ENCODE measurements at places on chromosomes 12 and 14.
A peak's percentile ranks its signal among the peaks of the same experiment; 100 is the strongest.

DNA sequence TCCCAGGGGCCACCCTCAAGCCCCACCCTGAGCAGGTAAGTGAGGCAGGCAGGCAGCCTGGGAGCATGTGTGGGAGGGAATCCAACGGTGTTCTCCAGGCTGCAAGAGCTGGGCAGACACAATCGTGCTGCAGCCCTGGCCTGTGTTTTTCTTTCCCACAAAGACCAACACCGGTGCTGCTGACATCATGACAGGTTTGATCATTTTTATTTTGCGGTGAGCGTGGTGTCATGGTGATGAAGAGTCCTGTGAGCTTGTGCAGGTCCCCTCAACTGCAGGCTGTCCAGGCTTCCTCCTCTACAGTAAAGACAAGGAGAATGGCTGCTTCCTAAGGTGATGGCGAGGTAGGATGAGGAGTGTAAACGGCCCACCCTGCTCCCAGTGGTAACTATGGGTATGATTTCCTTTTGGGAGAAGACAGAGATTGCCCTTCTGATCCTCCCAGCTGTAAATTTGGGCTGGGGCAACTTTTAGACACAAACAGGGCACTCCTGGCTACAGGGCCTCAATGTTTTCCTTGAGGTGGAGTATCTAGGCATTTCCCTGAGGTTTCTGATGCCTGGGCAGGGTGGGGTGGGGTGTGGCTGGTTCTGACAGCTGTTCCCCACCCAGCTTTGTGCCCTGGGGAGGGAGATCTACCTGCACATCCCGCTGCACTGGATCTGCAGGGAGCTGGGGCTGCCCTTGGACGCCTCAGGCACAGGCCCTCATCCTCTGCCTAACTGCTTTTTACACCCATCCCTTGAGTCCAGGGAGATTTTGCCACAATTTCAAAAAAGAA is 109.1 kb downstream of the VCPKMT start:
- no peak for DNase-seq

- no peak for DNase-seq
These were observed 116.2 kb downstream of the DIP2B start for GRCh38 chr12:50620978-50621360.

- peak; percentile 48 for DNase-seq
These were observed 2.1 kb downstream of the PLXNC1 start for GRCh38 chr12:94150240-94151121.

- no peak for DNase-seq
These were observed 39.9 kb upstream of the PLBD1 start for GRCh38 chr12:14607568-14607967.

- DNase-seq, result no peak
These were observed 76.2 kb downstream of the PDZRN4 start for GRCh38 chr12:41264281-41264680.

- no peak for DNase-seq
These were observed 3.4 kb downstream of the AQP5 start for GRCh38 chr12:49964849-49965624.

DNA sequence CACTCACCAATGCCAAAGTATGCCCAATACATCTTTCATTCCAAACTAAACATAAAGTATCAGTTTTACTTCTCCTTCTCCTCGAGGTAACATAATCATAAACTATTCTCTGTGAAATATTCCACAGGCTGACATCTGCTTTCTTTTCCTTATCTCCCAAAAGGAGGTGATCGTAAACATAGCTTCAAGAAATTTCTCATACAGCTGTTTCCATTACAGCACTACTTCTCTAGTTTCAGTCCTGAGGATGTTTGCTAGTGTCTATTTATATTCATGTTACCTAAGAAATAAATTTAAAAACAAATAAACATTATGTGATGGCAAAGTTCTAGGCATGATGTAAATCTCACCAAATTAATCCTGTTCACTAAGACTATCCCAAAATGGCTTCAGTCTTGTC is 90.1 kb upstream of the CPSF6 start:
- DNase-seq, result no peak

DNA sequence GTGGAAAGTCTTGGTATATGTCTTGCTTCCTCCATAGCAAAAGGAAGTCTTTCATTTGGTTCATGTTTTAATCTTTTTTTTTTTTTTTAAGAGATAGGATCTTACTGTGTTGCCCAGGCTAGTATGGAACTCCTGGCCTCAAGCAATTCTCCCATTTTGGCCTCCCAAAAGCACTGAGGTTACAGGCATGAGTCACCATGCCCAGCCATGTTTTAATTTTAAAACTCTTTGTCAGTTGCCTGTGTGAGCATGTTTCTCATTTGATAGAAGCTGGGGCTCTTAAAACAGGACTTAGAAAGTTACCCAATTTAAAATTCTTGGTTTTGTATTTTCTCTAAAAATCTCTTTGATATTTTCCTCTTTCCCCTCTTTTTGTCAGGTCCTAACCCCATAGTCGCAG is 45.0 kb upstream of the REP15 start:
- no peak for DNase-seq

DNA sequence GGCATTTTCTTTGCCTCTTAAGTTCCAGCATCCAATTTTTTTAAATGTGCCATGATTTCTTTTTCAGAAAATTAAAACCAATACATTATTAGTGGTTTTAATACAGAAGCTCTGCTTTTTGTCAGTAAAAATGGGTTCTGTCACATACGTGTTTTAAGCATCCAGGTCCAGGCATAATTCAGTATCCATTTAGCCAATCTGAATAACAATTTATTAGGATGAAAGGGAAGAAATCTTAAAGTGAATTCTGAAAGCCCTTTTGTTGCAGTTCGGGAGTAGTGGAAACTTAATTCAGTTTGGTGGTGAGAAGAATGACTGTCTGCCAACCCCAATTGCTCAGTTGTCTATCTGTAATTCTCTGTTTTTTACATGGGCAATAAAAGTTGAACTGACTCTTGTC is 7.2 kb downstream of the XPOT start:
- no peak for DNase-seq

DNA sequence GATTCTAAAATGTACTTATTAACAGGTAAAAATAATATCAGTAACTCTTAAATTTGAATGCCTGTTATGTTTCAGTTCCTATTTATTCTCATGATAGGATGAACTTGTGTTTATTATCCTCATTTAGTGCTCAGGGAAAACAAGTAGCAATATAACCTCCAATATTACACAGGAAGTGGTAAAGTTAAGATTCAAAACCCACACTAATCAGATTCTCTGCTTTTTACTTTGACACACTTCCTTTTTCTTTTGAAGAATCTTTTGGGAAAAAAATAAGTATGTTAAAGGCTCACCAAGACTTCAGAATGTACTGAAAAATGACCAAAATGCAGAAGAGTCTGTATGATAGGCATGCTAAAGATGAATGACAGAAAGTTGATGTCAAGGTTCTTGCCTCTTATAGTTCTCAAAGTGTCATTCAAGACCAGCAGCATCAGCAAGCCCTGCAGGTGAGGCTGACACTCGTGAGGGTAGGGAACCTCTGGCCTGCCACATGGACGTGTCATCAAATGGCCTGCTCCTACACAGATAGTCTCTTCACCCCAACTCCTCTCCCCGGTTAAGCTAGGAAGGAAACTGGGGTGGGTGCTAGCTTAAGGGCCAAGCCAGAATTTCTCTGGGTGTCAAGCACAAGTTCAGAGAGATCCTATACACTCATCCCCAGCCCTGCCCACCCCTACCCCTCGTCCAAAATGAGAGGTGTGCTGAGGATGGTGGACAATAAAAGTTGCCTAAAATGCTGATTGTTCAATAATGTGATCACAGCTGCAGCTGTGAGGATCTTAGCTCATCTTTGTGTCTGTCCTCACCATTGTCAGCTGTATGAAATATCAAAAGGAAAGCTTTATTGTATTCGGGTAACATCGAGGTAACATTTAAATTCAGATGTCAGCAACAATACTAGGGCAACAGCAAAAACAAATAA is 6.3 kb downstream of the TBPL2 start:
- DNase-seq, result no peak

DNA sequence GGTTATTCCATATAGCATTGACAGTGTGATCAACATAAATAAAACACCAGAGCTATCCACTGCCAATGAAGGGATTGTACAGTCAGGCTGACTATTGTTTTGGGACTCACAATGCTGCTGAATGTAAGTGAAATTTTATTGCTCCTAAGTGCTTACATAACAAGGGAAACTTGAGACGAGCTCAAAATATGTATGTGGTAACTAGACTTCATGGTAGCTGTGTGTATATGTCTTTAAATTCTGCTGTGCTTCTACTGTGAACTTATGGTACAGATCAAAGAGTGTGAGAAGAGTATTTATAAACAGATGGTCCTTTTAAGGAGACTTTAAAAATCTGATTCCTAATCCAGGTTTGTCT is 6.9 kb downstream of the FLRT2 start:
- no peak for DNase-seq

GRCh38 chr14:22524784-22525161 is 64.3 kb downstream of the DAD1 start:
- DNase-seq, result no peak

DNA sequence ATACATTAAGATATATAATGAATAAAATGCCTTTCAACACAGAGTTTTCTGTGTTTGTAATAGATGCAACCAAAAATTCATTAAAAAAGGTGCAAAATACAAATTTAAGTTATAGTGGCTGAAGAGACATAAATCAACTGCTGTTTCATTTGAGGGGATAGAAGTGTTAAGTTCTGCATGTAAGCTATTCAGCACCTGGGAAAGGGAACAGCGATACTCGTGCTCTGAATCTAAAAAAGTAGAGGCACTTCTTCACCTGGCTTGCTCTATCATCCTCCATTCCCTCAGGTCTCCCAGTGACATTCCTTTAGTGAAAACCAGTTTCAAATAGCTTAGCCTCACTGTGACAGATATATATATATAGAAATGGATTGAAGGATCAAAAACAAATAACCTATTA is 222.6 kb downstream of the ACSS3 start:
- no peak for DNase-seq

DNA sequence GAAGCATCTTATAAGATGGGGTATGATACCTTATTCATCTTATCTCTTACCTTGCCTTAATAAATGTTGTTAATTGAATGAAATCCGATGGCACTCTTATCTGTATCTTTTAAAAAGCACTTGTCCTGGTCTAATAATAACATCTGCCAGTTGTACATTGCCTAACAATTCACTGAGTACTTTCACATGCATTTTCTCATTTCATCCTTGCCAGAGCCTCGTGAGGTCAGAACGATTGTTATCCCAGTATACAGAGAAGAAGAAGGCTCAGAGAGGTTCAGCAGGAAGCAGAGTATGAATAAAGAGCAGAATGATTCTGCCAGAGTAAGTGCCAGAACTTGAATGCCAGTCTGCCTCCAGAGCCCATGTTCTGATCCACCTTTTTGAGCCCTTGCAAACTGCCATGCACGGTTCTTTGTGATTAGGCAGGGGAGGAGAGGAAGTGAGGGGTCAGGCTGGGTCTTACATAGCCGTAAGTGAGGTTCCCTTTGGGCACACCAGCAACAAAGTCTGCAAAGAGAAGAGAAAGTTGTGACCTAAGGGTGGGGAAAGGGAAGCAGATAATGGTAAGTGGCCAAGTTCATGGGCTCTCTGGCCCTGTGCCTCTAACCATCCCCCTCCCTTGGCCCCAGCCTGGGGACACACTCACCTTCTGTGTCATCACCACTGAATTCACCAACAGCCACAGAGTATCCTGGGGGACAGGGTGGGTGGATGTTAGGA is 11.7 kb downstream of the ITGA5 start:
- no peak for DNase-seq

- DNase-seq, result no peak
These were observed 446.5 kb upstream of the MIS18BP1 start for GRCh38 chr14:45699471-45699870.

- DNase-seq, result no peak
These were observed 160.0 kb downstream of the TPH2 start for GRCh38 chr12:72098622-72099021.

DNA sequence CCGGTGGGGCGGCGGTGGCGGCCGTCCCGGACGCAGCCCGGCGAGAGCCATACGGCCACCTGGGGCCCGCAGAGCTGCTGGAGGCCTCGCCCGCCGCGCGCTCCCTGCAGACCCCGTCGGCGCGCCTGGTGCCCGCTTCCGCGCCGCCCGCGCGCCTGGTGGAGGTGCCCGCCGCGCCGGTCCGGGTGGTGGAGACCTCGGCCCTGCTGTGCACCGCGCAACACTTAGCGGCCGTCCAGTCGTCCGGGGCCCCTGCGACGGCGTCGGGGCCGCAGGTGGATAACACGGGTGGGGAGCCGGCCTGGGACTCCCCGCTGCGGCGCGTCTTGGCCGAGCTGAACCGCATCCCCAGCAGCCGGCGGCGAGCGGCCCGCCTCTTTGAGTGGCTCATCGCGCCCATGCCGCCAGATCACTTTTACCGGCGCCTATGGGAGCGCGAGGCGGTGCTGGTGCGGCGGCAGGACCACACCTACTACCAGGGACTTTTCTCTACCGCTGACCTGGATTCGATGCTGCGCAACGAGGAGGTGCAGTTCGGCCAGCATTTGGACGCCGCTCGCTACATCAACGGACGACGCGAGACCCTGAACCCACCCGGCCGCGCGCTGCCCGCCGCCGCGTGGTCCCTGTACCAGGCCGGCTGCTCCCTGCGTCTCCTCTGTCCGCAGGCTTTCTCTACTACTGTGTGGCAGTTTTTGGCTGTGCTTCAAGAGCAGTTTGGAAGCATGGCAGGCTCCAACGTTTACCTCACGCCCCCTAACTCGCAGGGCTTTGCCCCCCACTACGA is 716 bp downstream of the RIOX1 start:
- peak; percentile 55 for DNase-seq

GRCh38 chr14:62696331-62696924 is 348.8 kb downstream of the KCNH5 start:
- DNase-seq, result no peak

DNA sequence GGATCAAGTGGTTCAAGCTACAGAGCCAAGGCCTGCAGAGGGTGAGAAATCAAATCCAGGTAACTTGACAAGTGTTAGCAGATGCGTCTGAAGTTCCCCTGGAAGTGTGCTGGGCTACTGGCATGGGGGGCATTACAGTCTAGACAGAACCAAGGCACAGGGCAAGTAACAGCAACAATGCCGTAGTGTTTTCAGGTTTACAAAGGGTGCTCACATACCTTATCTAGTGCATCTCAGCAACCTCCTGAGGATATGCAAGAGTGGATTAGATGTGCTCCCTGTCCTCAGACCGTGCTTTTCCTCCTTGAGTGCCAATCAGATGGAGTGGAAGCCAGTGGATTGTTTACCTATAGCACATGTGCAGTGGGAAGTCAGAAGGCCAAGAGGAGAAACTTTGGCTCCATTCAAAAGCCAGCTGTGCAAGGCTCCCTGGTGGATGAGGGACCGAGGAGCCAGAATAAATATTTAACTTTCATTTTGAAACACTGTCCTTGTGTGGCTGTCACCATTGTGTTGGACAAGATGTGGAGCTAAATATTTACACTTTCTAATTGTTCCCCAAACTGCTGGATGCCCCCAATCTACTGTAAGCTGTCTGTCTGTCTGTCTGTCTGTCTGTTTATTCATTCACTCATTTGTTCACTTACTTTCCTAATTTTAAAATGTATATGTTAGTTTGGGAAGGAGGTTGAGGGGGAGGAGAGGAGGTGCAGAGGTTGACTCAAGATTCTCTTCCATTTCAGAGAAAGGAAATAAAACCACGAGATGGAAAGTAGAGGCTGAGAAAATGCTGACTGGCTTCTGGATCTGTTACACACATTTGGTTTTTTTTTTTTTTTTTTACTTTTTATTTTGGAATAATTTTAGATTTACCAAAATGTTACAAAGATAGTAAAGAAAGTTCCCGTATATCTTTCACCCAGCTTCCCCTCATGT is 184.0 kb upstream of the PARP11 start:
- DNase-seq, result no peak
